ENCODE measurements at places on chromosomes 11 and 22.

- DNase-seq: no peak
Observed at GRCh38 chr11:121300972-121301699, 8.6 kb downstream of the SC5D start.

- DNase-seq: no peak
Observed at GRCh38 chr11:1987024-1987423, 10.6 kb downstream of the H19 start.

DNA sequence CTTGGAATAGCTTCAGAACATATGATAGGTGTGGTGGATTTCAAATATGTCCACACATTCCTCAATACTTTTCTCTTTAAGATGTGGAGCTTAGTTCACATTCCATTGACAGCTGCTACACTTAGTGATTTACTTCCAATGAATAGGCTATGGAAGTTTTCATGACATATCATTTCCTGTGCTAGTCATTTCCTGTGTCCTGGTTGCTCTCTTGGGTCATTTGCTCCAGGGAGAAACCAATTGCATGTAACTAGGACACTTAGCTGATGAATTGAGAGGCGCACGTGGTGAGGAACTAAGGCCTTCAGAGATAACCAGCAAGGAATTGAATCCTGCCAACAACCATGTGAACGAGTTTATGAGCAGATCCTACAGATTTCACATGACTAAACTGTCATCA lies 120.9 kb downstream of the SLC17A6 start:
- no peak for DNase-seq

DNA sequence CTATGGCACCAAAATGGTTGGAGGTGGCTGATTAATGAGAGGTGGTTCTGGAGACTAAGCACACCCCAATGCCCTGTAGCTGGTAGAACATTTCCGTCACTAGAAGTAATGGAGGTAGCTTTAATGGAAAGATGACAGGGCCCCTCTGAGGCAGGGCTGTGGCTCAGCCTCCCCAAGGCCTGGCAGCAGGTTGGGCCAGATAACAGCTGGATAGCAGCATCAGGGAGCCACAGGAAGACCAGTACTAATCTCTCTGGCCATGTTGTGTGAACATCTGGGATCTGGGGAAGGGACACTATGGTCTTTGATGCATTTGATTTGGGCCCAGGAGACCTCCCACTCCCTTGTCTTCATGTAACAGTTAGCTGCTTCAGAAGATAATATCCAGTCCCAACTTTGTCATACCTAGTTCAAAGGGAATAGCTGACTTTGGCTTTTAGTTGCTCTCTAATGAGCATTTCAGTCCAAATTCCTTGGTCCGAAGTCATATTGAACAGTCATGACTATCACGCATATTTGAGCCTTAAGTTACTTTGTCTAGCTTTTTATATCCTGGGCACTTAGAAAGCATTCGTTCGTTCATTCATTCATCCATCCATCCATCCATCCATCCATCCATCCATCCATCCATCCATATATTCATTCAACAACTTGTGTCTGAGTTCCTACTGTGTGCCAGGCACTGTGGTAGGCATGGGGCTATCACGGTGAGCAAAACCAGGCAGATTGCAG lies 53.0 kb upstream of the LMO2 start:
- DNase-seq: no peak

DNA sequence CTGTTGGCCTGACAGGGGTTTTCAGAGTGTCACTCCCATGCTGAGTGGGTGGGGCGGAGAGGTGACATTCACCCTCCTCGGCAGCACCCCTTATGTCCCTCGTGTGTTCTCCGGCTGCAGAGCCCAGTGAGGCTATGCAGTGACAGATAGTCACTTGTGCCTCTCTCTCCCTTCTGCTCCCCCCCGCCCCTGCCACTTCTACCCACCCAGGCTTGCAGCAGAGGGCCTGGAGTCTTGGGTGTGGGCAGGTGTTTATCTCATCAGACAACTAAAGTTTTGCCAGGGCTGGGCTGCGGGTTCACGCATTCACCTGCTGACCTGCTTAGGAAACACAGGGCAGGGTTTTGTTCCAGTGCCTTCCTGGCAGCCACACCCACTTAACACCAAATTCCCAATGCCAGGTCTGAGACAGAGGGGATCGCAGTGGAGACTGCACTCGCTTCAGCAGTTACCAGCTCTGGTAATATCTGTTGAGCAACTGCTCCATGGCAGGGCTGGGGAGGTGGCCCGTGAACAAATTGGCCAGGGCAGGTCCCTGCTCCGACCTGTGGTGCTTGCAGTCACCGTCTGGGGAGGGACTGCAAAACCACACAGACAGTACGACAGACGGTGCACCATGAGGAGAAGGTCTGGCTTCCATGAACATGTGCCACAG lies 50.5 kb upstream of the ADA2 start:
- no peak for DNase-seq

DNA sequence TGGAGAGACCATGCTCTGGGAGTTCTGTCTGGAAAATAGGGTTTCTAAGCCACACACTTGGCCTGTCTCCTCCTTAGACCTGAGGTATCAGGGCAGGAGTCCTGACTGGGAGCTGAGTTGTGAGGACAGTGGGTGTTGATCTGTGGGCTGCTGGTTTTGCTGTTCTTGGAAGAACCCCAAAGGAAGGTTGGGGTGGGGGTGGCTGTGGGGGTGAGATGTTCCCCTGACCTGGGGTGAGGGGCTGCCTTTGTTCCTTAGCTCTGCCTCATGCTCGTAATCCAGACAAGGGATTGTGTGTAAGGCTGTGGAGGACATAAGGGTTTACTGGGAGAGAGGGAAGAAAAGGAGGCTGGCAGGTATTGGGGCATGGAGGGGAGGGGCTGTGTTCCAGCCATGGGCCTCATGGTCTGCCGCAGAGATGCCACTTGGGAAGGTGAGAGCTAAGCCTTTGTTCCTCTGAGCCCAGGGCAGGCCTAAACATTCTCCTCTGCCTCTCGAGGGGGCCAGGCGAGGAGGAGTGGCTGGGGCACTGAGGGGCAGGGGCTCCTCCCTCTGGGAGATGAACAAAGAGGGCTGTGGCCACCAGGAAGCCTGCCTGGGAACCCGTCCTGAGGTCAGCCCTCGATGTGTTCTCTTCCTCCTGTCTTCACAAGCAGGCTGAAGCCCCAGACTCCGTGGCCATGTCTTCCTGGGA lies 4.4 kb downstream of the OTOG start:
- DNase-seq: no peak

- no peak for DNase-seq
Observed at GRCh38 chr11:56013805-56014204, 13.6 kb upstream of the OR5AS1 start.

- no peak for DNase-seq
Observed at GRCh38 chr22:36430863-36431262, 43.1 kb upstream of the MYH9 start.

GRCh38 chr11:111982019-111982464 lies 43.2 kb upstream of the DLAT start:
- DNase-seq: peak; percentile 9

- DNase-seq: no peak
Observed at GRCh38 chr11:114053406-114053805, 6.1 kb upstream of the ZBTB16 start.

DNA sequence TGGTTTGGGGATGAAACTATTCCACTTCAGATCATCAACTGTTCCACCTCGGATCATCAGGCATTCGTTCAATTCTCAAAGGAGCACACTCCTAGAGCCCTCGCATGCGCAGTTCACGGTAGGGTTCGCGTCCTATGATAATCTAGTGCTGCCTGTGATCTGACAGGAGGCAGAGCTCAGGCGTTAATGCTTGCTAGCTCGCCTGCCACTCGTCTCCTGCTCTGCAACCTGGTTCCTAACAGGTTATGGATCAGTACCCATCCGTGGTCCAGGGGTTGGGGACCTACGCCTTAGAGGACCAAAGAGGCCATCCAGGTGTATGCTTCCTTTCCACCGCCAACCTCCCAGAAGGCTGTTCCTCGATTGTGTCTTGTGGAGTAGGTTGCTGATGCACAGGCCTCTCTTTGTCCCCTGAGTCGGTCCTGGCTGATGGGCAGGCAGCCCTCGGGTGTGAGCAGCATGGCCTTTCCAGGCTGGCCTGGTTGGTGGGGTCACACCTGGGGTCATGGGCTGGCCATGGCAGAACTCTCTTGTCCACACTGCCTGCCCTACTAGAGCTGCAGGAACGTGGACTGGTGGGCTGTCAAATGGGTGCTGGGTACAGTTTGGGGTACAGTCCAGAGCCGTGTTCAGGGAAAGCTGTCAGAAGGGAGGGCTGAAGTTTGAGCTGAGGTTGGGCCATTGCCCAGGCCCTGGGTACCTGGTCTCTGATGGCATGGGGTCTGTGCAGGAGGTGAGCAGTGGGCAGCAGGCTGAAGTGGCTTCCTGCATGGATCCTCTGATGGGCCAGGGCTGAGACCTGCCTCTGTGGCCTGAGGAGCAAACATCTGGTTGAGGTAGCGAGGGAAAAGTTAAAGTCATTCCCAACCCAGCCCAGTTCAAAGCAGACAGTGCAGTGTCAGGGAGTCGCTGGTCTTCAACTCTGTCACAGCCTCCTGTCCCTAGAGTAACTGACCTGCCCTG lies 11.1 kb downstream of the PRDM11 start:
- no peak for DNase-seq

GRCh38 chr11:104916442-104916841 lies 18.2 kb upstream of the CASP12 start:
- DNase-seq: no peak

DNA sequence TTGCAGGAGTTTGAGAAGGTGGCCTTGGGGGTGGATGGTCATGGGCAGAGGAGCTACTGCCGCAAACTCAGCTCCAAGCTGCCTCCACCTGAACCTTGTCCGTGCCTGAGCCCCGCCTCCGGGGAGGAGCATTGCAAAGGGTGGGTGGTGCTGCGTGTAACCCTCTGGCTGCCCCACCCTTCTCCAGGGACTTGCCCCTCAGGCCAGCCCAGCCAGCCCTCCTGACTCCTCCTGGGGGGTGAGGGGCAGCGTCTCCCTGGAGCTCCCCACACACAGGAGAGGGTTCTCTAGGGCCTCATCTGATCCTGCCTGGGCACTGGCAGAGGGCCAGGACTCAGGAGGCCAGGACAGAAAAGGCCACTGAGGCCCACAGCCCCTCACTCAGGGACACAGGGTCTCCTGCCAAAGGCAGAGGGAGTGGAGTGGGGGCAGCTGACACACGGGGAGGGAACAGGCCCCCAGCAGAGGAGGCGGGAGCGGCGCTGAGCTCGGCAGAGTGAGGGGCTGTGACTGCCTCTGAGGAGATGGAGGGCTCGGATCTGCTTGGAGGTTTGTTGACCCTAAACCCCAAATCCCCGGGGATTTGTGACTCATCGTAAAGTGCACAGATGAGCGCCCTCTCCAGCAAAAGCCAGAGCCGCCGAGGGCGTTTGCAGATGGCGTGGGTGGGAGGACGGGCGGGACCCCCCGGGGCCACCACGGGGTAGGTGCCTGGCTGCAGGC lies 12.8 kb downstream of the BRSK2 start:
- DNase-seq: no peak

DNA sequence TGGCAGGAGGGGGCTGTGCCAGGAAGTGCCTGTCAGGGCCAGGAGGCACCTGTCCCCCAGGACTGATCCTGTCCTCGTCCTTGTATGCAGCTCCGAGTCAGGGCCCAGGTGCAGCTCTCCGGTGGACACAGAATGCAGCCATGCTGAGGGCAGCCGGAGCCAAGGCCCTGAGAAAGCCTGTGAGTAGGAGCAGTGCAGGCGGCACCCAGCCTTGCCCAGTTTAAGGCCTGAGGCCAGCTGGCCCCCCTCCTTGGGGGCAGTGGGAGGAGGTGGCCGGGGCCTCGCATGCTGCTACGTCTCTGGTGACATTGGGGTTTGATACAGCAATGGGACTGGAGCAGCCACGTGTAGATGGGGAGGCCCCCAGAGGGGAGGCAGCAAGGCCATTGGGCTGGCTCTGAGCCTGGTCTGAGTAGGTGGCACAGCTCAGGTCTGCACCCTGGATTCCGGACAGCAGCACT lies 34.9 kb downstream of the SBF1 start:
- DNase-seq: no peak

DNA sequence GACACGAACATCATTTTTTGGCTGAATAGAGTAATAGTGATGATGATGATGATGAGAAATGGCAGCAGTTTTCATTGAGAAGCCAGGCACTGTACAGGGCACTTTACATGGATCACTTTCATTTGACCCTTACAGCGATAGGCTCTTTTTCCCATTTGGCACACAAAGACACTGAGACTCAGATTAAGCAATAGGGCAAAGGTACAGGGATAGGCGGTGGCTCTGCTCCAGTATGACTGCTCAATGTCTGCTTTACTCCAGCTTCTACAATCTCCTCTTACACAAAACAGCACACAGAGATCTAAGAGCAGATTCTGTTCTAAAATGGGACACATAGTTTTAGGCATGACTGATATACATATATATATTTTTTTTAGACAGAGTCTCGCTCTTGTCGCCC lies 40.6 kb downstream of the MPPED2 start:
- no peak for DNase-seq

DNA sequence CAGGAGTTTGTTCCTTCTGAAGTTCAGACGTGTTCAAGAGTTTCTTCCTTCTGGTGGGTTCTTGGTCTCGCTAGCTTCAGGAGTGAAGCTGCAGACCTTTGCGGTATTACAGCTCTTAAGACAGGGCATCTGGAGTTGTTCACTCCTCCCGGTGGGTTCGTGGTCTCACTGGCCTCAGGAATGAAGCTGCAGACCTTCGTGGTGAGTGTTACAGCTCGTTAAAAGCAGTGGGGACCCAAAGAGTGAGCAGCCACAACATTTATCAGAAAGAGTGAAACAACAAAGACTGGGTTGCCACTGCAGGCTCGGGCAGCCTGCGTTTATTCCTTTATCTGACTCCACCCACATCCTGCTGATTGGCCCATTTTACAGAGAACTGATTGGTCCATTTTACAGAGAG lies 373.1 kb downstream of the ETS1 start:
- DNase-seq: no peak

DNA sequence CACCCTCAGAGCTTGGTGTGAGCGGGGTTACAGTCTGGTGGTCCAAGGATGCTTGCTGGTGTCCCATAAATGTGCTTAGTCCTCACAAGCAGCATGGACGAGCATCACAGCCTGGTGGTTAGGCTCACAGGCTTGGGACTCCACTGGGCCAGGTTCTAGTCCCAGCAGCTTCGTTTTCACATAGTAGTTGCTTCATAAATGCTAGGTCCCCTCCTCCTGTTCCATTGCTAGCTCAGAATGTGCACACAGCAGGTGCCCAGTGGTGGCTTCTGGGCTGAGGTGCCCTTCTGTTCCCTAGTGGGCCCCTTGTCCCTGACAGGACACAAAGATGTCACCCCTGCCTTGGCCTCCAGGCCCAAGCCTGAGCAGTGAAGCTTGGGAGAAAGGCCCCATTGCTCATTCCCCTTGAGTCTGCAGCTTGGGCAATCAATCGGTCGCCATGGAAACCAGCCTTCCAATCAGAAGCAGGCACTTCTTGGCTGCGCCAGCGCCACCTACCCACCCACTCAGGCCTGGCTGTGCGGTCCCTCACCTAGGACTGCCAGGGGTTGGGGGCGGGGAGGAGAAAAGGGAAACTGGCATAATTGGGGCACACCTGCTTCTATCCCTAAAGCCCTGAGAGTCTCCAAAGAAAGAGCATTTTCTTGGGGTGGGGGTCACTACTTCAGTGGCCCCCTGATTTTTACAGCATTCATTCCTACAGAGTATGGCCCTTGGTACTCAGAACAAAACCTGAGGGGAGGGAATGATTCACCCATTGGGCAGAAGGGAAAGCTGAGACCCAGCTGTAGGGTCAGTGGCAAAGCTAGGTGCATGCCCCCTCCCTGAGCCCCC lies 48.1 kb downstream of the CYTH4 start:
- DNase-seq: no peak

Data from stimulated activated CD8-positive, alpha-beta memory T cell treated with anti-CD3 and anti-CD28 coated beads, Interleukin-4, amount 100 ng/mL, for 1 hour (primary cell).